Lung (tissue), 17 donors: ENCODE measurements at places on chromosomes 4 and X. TPM values are rescaled to one million over a fixed set of nuclear protein-coding genes. Genes with fewer than 3 reads are reported as not detected.

DNA sequence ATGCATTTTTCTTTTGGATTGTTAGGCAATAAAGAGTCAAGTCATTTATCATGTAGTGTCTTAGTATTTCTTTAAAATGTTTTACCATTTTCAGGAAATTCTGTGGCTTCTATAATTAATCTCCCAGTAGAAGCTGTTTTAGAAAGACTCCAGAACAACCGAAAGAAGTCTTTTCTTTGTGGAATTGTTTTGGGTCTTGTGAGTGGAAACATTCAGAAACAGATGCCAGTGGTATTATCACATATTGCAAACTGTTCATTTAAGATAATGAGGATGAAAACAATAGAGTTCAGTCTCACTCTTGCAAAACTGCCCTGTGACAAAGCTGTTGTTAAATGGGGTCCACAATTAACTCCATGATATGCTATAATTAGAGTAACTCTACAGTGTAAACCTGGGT lies 211.2 kb upstream of the KIT start:
- H3K36me3 ChIP-seq: no peaks in the 10 kb centered on the region
- H3K27me3 ChIP-seq: no peaks in the 10 kb centered on the region
- DNase-seq: no peak
- no peak overlapping the region for H3K4me3 ChIP-seq
- H3K27ac ChIP-seq: no peak overlapping the region

PPP1R2C gene
- not detected for total RNA-seq

ABCB7 gene
- 20.0 TPM for total RNA-seq

PIR gene
- 13.9 TPM for total RNA-seq

- no peak overlapping the region for H3K4me3 ChIP-seq
- no peak overlapping the region for H3K27ac ChIP-seq
- no peaks in the 10 kb centered on the region for H3K4me1 ChIP-seq
- no peaks in the 10 kb centered on the region for H3K27me3 ChIP-seq
- no peak for DNase-seq
Measured at GRCh38 chrX:7614616-7615015, 228.4 kb upstream of the VCX start.

CHST7 gene
- 8.3 TPM for total RNA-seq

- H3K4me1 ChIP-seq: no peaks in the 10 kb centered on the region
- no peak overlapping the region for H3K27ac ChIP-seq
- H3K4me3 ChIP-seq: no peak overlapping the region
- H3K27me3 ChIP-seq: no peaks in the 10 kb centered on the region
Measured at GRCh38 chr4:89142691-89143669, 31.6 kb downstream of the TIGD2 start.

- H3K27ac ChIP-seq: no peak overlapping the region
- H3K4me3 ChIP-seq: no peak overlapping the region
- no peak for DNase-seq
Measured at GRCh38 chrX:18888281-18888680, 95.6 kb downstream of the PHKA2 start.

RASGEF1B gene
- 62.0 TPM for total RNA-seq

IDUA gene
- total RNA-seq: 66.5 TPM

DNA sequence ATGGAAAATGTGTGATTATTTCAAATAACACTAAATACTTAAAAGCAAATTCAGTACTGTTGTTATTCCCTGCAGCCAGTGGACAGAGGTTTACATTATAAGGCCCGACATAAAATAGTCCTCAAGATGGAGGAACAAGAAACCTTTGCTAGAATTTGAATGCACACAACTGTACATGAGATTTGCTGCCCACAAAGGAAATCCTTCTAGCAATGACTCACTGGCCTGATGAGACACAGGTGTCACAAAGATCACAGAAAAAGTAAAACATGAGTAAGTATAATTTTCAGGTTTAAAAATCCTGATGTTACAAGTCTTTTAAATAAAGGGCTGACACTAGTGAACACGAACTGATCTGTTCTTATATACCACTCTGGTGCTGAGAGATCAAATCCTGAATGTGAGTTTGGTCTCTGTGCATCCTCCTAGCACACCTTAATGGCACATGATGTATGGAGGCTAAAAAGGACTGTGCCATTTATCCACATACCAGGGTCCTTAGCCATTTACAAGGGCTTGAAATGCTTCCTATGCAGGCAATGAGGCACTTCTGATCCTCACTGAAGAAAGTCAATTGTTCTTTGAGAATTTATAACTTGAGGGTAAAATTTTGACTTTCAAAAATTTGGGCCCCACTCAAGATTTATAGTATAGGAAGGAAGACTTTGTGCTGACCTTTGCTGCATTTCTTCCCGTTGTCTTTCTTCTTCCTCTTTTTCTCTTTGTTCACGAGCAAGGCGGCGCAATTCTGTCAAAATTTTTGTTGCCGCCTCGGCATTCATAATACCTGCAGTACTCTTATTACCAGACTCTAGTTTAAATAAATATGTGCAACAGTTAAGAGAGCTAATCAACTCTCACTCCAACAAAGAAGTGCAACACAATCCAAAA lies 23.0 kb downstream of the MAP7D3 start:
- DNase-seq: no peak
- H3K36me3 ChIP-seq: peaks cover 4% of the 10 kb centered on the region
- H3K4me1 ChIP-seq: no peaks in the 10 kb centered on the region
- no peak overlapping the region for H3K27ac ChIP-seq
- peaks cover 8% of the 10 kb centered on the region for H3K27me3 ChIP-seq

NXF2 gene
- total RNA-seq: not detected

- no peaks in the 10 kb centered on the region for H3K36me3 ChIP-seq
- H3K4me1 ChIP-seq: peaks cover 31% of the 10 kb centered on the region
- DNase-seq: peak; percentile 68
Measured at GRCh38 chr4:169201222-169202144, 69.3 kb downstream of the SH3RF1 start.

CSN1S1 gene
- not detected for total RNA-seq

NPNT gene
- 160 TPM for total RNA-seq

- H3K36me3 ChIP-seq: no peaks in the 10 kb centered on the region
- H3K4me1 ChIP-seq: no peaks in the 10 kb centered on the region
- DNase-seq: no peak
- H3K27me3 ChIP-seq: no peaks in the 10 kb centered on the region
- H3K27ac ChIP-seq: no peak overlapping the region
Measured at GRCh38 chrX:121307449-121307848, 260.0 kb downstream of the GLUD2 start.

DNA sequence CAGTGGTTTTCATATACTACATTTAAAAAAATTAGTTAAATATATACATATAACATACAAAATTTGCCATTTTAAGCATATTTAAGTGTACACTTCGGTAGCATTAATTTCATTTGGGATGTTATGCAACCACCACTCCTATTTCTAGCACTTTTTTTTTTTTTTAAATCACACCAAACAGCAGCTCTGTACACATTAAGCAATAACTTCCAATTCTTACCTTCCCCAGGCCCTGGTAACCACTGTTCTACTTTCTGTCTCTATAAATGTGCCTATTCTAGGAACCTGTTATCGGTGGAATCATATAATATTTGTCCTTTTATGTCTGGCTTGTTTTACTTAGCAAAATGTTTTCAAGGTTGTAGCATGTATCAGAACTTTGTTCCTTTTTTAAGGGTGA lies 39.1 kb downstream of the TMEM164 start:
- H3K27me3 ChIP-seq: peaks cover 35% of the 10 kb centered on the region
- no peaks in the 10 kb centered on the region for H3K4me1 ChIP-seq
- H3K36me3 ChIP-seq: no peaks in the 10 kb centered on the region
- no peak overlapping the region for H3K27ac ChIP-seq
- H3K4me3 ChIP-seq: no peak overlapping the region

GRCh38 chr4:110224142-110224541 lies 25.7 kb upstream of the ELOVL6 start:
- H3K36me3 ChIP-seq: no peaks in the 10 kb centered on the region
- no peaks in the 10 kb centered on the region for H3K27me3 ChIP-seq
- H3K4me1 ChIP-seq: no peaks in the 10 kb centered on the region
- no peak for DNase-seq

GRCh38 chr4:39976945-39977488 lies 694 bp downstream of the PDS5A start:
- H3K4me1 ChIP-seq: peaks cover 16% of the 10 kb centered on the region
- H3K4me3 ChIP-seq: peak overlapping the region; percentile 86
- no peaks in the 10 kb centered on the region for H3K27me3 ChIP-seq
- peak; percentile 66 for DNase-seq
- H3K27ac ChIP-seq: peak overlapping the region; percentile 96
- peaks cover 4% of the 10 kb centered on the region for H3K36me3 ChIP-seq

SNCA gene
- total RNA-seq: 12.1 TPM

- no peaks in the 10 kb centered on the region for H3K4me1 ChIP-seq
- DNase-seq: no peak
- no peak overlapping the region for H3K27ac ChIP-seq
- peaks cover 4% of the 10 kb centered on the region for H3K36me3 ChIP-seq
- no peaks in the 10 kb centered on the region for H3K27me3 ChIP-seq
- no peak overlapping the region for H3K4me3 ChIP-seq
Measured at GRCh38 chr4:243426-243825, 61.8 kb downstream of the ZNF732 start.

- no peak overlapping the region for H3K27ac ChIP-seq
- DNase-seq: no peak
- peaks cover 13% of the 10 kb centered on the region for H3K4me1 ChIP-seq
- no peaks in the 10 kb centered on the region for H3K36me3 ChIP-seq
- no peaks in the 10 kb centered on the region for H3K27me3 ChIP-seq
- no peak overlapping the region for H3K4me3 ChIP-seq
Measured at GRCh38 chr4:187274153-187274552, 550.5 kb upstream of the FAT1 start.

GRCh38 chrX:120562569-120562926 lies 1.8 kb upstream of the CUL4B start:
- no peaks in the 10 kb centered on the region for H3K27me3 ChIP-seq
- H3K27ac ChIP-seq: peak overlapping the region; percentile 94
- no peak for DNase-seq
- H3K4me3 ChIP-seq: no peak overlapping the region
- H3K4me1 ChIP-seq: peaks cover 12% of the 10 kb centered on the region
- no peaks in the 10 kb centered on the region for H3K36me3 ChIP-seq

DNA sequence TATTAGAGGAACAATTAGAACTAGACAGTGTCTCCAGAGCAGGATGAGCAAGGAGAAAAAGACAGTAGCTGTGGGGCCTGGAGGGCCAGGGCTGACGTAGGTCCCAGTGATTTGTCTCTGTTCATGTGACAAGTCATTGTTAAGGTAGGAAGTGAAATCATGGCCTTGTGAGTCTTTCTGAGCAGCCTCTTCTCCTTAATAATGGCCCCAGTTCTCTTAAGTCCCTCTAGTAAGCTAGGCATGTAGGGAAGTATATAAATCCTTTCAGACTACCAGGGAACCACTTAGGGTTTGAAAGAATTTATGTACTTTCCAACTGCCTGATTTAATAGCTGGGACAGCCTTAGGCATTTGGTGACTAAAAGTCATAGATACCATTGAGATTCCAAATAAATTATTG lies 133.0 kb downstream of the KLHL8 start:
- H3K4me1 ChIP-seq: no peaks in the 10 kb centered on the region
- H3K27ac ChIP-seq: no peak overlapping the region
- peak; percentile 37 for DNase-seq
- no peaks in the 10 kb centered on the region for H3K27me3 ChIP-seq
- H3K36me3 ChIP-seq: peaks cover 2% of the 10 kb centered on the region

DNA sequence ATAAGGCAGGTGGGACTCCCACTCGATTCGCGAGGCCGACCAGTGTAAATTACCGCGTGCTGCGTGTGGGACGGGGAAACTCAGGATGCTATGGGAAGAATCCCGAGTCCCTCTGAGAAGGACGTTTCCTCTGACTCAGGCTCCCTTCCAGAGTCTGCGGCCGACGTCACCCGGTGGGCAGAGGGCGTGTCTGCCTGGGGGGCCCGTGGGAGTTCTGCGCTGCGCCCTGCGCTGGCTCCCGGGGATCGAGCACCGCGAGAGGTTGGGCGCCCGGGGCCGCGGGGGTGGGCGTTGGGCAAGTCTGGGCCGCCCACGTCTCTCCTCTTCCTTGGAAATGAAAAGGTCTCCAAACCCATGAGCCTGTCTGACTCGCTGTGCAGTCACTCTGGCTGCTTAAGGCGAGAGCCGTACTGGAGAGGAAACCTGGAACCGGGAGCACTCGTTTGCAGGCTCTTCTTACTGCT lies 568 bp downstream of the NIPAL1 start:
- H3K27ac ChIP-seq: no peak overlapping the region
- H3K36me3 ChIP-seq: no peaks in the 10 kb centered on the region
- peaks cover 3% of the 10 kb centered on the region for H3K27me3 ChIP-seq
- peaks cover 9% of the 10 kb centered on the region for H3K4me1 ChIP-seq
- DNase-seq: peak; percentile 74

DNA sequence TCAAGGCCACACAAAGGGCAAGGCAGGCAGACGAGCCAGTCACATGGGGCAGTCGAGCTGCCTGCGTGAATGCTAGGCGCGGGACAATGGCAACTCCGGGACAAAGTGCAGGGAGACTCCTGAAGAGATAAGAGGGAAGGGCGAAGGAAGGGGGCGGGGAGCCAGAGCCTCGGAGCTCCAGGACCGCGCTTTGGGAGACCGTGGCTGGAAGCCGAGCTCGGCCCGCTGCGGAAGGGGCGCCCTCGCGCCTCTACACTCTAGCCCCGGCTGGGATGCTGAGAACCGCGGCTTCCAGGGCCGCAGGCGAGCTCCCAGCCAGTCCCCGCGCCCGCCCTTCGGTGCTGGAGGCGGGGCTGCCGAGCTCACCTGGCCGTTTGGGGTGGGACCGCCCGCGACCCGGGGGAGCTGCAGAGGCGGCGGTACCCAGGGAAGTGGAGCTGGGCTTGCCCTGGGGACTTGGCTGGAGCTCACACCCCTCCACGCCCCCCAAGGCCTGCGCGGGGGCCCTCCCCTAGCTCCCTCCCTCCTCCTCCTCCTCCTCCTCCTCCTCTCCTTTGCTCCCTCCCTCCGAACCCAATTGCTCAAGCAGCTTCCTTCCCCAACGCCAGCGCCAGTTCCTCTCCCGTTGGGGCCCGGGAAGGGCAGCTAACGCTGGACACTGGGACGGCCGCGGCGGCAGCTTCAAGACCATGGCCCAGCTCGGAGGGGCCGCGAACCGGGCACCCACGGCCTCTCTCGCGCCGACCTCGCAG lies at the start of gene SOWAHD:
Gene SOWAHD, plus strand, starts transcription at position 610 of the 752 bp plus-strand sequence. Its CDS starts 80 bp downstream, at position 690.
- peak within 1 kb of the TSS; percentile 53 for H3K27ac ChIP-seq
- H3K4me1 ChIP-seq: no peaks in the 10 kb centered on the region
- H3K27me3 ChIP-seq: peaks cover 4% of the 10 kb centered on the region
- H3K36me3 ChIP-seq: no peaks in the 10 kb centered on the region
- H3K4me3 ChIP-seq: peak within 1 kb of the TSS; percentile 30
- DNase-seq: peak; percentile 56

DNA sequence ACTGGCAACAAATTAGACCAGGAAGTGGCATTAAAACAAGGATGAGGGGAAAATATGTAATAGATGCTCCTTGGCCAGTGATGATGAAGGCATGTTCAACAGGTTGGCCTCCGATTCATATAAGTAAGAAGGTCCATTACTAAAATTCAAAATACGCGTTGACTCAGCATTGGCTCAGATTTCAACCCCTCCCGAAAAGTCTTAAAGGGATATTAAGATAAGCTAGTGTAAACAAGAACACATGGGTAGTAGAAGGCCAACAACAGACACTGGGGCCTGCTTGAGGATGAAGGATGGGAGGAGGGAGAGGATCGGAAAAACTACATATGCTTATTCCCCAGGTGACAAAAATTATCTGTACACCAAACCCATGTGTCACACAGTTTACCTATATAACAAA lies 19.1 kb upstream of the LAP3 start:
- H3K36me3 ChIP-seq: no peaks in the 10 kb centered on the region
- H3K27me3 ChIP-seq: no peaks in the 10 kb centered on the region
- no peak overlapping the region for H3K27ac ChIP-seq
- no peak overlapping the region for H3K4me3 ChIP-seq
